ENCODE measurements at places on chromosomes 5 and 9.

DNA sequence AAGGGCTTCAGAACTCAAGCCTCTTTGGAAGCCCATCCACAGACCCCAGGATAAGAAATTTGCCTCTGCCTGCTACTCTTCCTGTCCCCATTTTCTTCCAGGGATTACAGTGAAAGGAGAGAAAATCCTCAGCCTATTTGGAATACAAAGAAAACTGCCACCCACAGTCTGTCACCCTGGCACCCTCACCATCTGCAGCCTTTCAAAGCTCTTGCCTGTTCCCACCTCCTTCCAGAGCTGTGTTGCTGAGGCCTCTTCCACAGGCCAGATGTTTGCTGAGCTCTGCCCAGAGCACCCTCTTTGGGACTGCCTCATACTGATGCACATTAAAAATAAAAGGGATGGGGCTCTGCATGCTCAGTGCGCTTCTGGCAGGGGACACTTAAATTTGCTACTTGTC, 35.9 kb upstream of the TAF1L start:
- no peak for DNase-seq

DNA sequence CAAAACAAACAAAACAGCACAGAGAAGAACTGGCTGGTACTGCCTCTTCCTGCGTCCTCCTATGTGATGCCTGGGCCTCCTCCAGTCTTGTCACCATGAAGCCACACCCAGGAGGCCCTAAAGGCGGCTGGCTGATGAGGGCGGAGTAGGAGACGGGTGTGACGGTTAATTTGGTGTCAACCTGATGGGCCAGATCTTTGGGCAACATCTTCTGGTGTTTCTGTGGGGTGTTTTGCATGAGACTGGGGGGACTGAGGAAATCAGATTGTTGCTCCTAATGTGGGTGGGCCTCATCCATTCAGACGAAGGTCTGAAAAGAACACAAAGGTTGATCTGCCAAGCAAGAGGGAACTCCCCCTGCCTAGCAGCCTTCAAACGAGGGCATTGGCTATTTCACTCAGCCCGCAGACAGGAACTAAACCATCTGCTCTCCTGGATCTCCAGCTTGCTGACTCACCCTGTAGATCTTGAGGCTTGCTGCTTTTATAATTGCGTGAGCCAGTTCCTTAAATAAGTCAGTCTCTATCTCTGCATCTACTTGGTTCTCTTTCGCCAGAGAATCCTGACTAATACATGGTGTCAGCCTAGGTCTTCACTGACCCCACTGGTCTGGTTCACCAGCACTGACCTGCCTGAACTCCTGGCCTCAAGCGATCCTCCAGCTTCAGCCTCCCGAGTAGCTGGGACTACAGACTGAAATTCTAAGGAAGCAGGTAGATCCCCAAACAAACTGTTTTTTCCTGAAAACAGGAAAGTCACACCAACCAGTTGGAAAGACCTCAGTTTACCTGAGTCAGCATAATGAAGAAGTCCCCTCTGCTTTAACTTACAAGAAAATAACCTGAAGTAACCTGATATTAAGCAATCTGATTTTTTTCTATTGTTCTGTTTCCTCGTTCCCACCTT, 12.8 kb upstream of the ZFP62 start:
- DNase-seq, result peak; percentile 49

- DNase-seq, result no peak
Measured at GRCh38 chr9:7089406-7090193, 331.8 kb downstream of the KDM4C start.

GRCh38 chr9:36187414-36187813, 3.3 kb upstream of the CLTA start:
- DNase-seq, result no peak

DNA sequence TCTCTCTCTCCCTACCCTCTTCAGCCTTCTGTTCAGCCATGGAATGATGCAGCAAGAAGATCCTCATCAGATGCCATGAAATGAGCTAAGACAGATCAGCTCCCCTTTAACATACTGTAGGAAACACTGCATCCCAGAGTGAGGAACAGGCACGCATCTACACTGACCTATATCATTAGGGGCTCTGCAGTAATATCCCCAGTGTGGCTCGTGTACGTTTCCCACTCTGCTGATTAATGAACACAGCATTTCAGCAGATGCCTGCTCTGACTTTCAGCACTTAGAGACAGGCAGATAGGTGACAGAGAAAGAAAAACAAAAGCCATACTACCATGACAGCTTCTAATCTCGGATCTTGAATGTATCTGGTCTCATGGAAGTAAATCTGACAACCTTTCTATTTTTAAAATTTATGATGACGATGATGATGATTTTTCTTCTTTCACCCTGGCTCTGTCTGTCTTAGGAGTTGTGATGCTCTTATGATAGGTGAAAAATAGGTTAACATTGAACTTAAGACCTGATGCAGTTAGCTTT, 750.3 kb downstream of the CDH12 start:
- DNase-seq, result no peak

Data from CD4-positive, alpha-beta T cell treated with Interleukin-15 for 1 hour (primary cell).